Dermis lymphatic vessel endothelial cell (primary cell): ENCODE measurements at places on chromosomes 2 and 18. TPM values are rescaled to one million over a fixed set of nuclear protein-coding genes. Genes with fewer than 3 reads are reported as not detected.

Gene SERPINB13
- total RNA-seq, result not detected in 2 replicates

Gene KLHL41
- total RNA-seq, result under 0.01 and 0.17 TPM in 2 replicates

Gene SLC9A4
- not detected in 2 replicates for total RNA-seq

Gene ERFE
- total RNA-seq, result 0.22 TPM in 1 of 2 replicates, not detected in the other

Gene ZNF804A
- under 0.01 TPM in 1 of 2 replicates, not detected in the other for total RNA-seq
